Temporal lobe (tissue), 4 donors: ENCODE measurements at places on chromosomes 16 and 17. TPM values are rescaled to one million over a fixed set of nuclear protein-coding genes. Genes with fewer than 3 reads are reported as not detected.

TSPAN10 gene
- total RNA-seq = 0.25 TPM

RNF112 gene
- 21.6 TPM for total RNA-seq

YBX2 gene
- total RNA-seq = 1.2 TPM

PTGES3L gene
- total RNA-seq = 1.5 TPM

FOXC2 gene
- total RNA-seq = 0.98 TPM

MMP28 gene
- total RNA-seq = 6.4 TPM

MT1A gene
- total RNA-seq = not detected

DPEP2 gene
- 0.98 TPM for total RNA-seq

CNTNAP4 gene
- 29.5 TPM for total RNA-seq

DPEP3 gene
- 0.25 TPM for total RNA-seq

CD300LB gene
- under 0.01 TPM for total RNA-seq
